ENCODE measurements at places on chromosomes 1 and 21.

GRCh38 chr1:167456926-167457325 is 61.4 kb downstream of the CD247 start:
- peaks cover 2% of the 10 kb centered on the region for H3K27me3 ChIP-seq
- H3K36me3 ChIP-seq: no peaks in the 10 kb centered on the region
- H3K27ac ChIP-seq: peak overlapping the region; percentile 89
- no peak for DNase-seq
- peaks cover 13% of the 10 kb centered on the region for H3K4me1 ChIP-seq

GRCh38 chr1:76317299-76317900 is 242.9 kb downstream of the ST6GALNAC3 start:
- H3K27ac ChIP-seq: no peak overlapping the region
- no peaks in the 10 kb centered on the region for H3K36me3 ChIP-seq
- no peaks in the 10 kb centered on the region for H3K27me3 ChIP-seq
- H3K4me1 ChIP-seq: no peaks in the 10 kb centered on the region
- no peak for DNase-seq

- no peak for DNase-seq
- H3K4me1 ChIP-seq: peaks cover 7% of the 10 kb centered on the region
- no peaks in the 10 kb centered on the region for H3K36me3 ChIP-seq
Measured at GRCh38 chr1:61259379-61260148, 177.2 kb downstream of the NFIA start.

GRCh38 chr1:20035114-20035513 is 34.9 kb upstream of the PLA2G5 start:
- H3K36me3 ChIP-seq: peaks cover 11% of the 10 kb centered on the region
- no peaks in the 10 kb centered on the region for H3K4me1 ChIP-seq
- no peak overlapping the region for H3K4me3 ChIP-seq
- no peak for DNase-seq
- no peak overlapping the region for H3K27ac ChIP-seq

DNA sequence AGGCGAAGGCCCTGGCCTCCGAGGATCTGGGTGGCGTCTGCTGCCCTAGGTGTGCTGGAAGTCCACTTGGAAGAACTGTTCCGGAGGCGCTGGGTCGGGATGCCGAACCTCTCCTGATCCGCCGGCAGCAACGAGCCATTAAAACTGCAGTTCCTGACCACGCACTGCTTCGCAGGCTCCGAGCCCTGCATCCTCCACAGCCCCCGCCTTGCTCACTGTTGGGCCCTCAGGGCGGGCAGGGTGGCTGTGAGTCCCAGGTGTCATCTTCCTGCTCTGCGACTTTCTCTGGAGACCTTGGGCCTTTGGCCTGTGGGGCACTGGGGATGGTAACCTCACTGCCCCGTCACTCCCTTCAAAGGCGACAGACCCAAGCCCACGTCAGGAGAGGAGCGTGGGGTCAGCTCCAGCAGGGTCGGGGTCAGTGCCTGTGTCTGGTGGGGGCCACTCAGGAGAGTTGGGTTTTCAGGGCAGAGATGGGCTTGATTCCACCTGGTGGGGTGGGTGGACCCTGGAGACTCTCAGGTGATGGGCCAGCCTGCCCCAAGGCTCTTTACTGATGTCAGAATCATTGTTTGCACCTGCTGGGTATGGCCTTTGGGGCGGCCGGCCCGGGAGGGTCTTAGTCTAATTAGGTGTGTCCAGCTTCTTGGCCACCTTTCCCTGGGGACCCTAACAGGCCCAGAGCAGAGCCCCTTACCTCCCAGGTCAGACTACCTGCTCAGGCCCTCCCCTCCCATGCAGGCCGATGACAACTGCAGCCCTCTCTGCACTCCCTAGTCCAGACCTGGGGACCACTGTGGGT is 3.1 kb downstream of the PRXL2B start:
- H3K36me3 ChIP-seq: no peaks in the 10 kb centered on the region
- no peak overlapping the region for H3K27ac ChIP-seq
- peak overlapping the region; percentile 21 for H3K4me3 ChIP-seq
- peaks cover 4% of the 10 kb centered on the region for H3K27me3 ChIP-seq
- DNase-seq: no peak

DNA sequence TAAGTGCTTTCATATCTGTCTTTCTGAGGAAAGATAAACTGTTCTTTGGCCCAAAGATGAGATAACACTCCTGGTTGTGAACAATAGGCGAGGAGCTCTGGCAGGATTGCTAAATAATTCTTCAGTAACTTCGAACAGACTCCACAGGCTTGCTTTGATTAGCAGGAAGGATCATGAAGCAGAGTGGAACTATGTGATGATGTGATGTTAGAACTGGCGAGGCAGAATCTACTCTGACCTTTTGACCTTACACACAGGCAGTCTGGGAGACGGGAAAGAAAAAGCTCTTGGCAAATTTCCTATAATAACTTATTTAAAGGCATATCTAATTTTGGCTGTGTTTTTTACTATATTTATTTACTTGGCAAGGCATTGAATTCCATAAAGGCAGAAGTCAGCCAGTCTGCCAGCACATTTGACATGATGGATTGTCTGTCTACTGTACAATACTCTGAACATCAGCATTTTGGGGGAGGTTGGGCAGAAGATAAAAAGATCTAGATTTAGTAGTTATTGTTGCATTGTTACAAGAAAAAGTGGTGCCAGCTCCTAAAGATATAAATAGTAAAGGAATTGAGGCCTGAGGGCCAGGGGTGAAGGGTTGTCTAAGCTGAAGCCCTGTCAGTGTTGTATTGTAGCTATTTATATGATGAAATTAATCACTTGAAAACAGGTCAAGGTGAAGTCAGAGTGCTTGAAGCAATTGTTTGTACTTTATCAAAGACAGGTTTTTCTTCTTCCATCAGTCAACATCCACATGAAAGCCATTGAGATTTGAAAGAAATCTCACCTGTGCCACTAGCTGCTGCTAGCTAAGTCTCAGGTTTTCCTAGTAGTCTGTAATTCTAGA is 708.8 kb downstream of the LTN1 start:
- no peak overlapping the region for H3K27ac ChIP-seq
- H3K4me1 ChIP-seq: no peaks in the 10 kb centered on the region
- no peak overlapping the region for H3K4me3 ChIP-seq
- no peaks in the 10 kb centered on the region for H3K36me3 ChIP-seq

DNA sequence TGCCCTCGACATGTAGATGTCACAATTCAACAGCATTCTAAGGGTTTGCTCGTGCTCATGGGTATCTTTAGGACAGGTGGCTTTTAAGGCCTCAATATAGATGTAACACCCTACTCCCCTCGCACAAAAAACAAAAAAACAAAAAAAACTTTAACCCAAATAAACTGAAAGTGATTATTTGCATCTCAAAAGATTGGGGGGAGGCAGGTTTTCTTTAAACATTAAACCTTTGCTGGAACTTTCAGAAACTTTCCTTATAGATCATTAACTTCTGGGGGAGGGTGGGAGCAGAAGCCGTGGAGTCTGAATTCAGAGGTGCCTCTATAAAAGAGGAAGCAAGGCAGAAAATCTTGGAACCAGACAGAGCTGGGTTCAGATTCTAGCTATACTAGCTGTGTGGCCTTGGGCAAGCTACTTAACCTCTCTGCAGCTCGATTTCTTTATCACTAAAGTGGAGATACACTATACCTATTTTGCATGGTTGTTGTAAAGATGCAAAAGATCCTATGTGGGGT is 3.2 kb upstream of the KIAA1614 start:
- DNase-seq: no peak
- no peaks in the 10 kb centered on the region for H3K36me3 ChIP-seq
- H3K27ac ChIP-seq: no peak overlapping the region
- H3K4me3 ChIP-seq: no peak overlapping the region
